ENCODE measurements at places on chromosomes 7 and 10.

DNA sequence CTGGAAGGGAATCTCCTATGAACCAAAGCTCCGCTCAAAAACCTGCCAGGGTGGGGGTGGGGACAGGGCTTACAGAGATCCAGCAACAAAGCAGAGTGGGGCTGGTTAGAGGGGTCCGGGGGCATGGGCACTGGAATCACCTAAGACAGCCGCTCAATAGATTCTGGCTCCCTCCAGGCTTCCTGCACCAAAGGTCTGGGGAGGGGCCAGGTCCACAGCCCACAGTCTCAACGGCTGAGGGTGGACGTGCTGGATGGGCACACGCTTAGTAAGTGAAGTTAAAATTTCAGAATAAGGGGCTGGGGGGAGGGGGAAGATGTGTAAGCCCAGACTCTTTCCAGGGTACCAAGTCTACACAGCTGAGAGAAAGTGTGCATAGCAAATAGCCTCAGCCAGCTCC, 31.1 kb downstream of the PYROXD2 start:
- no peak for DNase-seq

GRCh38 chr7:8263048-8263447, 1.1 kb upstream of the ICA1 start:
- DNase-seq, result no peak

DNA sequence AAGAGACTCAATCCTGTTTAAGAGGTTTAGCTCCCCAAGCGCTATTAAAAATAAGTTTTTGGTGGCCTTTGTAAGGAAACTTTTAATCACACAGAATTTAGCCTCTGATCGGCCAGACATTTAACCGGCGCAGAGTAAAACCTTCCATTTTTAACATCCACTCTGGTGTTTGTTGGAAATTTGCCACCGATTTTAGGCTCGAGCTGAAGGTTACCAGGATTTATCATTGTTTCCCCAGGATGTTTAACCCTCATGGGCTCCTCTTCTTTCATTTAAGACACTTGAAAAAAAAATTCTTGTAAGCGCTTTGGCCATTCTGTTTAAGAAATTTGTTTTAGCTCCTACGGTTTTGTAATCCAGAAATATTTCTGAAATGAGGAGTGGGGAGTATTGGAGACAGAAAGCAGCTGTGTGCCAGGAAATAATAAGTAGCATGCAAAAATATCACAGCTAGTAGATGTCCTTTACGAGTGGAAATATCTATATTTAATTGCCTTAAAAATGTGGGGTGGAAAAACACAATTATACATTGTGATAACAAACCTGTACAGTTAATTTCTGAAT, 3.4 kb downstream of the NEUROD6 start:
- DNase-seq, result no peak

GRCh38 chr7:36969376-36969775, 245.1 kb upstream of the AOAH start:
- peak; percentile 49 for DNase-seq

DNA sequence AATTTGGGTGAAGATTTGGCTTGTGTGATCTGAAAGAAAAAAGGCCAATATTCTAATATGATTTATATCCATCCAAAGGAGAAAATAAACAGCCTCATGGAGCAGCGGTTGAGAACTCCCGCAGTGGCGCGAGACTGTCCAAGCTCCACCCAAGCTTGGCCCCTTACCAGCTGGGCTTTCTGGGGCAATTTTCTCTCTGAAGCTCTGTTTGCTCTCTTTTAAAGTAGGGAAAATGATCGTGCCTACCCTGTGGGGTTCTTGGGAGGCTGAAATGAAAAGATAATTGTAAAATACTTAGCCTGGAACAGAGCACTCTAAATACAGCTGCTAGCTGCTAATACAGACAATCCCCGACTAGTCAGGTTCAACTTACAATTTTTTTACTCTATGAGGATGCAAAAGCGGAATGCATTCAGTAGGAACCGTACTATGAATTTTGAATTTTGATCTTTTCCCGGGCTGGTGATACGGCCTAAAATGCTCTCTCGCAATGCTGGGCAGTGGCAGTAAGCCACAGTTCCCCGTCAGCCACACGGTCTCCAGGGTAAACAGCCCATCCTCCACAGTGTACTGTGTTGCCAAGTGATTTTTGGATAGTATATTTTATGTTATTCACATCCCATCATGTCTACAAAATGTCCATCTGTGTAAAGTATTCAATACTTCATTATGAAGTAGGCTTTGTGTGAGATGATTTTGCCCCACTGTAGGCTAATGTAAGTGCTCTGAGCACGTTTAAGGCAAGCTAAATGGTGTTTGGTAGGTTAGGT, 137.7 kb downstream of the CHN2 start:
- DNase-seq, result no peak

- no peak for DNase-seq
Observed at GRCh38 chr10:86813101-86813500, 56.7 kb downstream of the BMPR1A start.

GRCh38 chr7:73919694-73920375, 58.9 kb downstream of the TMEM270 start:
- no peak for DNase-seq

DNA sequence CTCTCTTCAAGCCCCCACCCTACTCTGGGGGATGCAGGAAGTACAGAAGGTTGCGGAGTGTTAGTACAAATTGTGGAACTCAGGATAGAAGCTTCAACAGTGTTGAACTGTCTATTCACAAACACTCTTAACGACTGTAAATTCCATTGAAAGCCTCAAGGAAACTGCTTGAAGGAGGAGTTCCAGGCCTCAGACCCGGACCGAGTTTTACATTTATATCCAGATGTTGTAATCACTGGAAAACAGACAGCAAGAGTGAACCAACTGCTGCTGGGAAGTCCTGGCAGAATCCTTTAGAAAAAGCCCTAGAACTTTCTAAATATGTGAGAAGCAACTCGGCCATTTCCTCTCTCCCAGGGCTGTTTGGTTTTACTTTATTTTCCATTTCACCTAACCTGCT, 84.1 kb upstream of the LRRC18 start:
- DNase-seq, result no peak

DNA sequence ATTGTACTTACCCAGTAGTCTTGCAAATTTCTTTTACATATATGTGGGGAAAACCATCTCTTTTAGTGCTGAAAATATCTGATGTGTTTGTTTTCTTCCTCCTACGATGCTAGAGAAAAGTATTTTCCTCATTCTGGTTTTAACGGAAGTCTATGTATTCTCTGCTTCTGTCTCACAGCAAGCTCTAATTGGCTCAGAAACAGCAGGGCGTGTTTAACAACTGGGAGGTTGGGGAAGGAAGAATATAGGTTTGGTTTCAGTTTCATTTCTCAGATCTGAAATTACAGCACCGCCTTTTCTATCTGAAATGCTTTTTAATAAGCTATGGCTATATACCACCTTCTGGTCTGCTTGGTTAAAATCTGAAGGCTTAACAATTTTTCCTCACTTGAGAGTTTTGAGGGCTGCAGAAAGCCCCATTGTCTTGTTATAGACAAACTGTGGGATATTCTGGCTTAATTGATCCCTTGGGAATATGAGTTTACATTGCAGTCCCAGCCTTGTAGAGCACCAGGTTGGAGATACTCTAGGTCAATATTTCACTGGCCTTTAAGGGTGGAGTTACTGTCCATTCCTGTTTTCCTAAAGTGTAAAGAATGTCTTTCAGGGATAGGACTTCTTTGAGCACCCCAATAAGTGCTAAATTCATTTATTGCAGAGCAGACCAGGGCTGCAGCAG, at the start of gene SAMD9:
TSS of gene SAMD9 (minus strand) at position 128 of the 679 bp plus-strand sequence. CDS start 11,882 bp downstream, outside the sequence.
- peak; percentile 86 for DNase-seq

DNA sequence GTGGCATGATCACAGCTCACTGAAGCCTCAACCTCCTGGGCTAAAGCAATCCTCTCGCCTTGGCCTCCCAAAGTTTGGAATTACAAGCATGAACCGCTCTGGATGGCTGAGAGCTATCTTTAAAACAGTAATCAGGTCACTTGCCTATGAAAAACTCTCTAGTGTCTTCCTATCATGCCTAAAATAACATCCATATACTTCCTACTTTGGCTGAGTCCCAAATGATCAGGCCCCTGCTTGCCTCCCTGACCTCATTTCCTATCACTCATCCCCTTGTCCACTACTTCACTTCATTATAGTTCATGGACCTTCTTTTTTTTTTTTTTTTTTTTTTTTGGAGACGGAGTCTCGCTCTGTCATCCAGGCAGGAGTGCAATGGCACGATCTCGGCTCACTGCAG, 28.0 kb downstream of the SEPTIN7 start:
- DNase-seq, result no peak

- no peak for DNase-seq
Observed at GRCh38 chr10:31683682-31684081, 244.9 kb downstream of the ARHGAP12 start.

GRCh38 chr10:88534072-88534665, 48.9 kb downstream of the RNLS start:
- no peak for DNase-seq

GRCh38 chr7:158676906-158677305, 27.7 kb downstream of the NCAPG2 start:
- DNase-seq, result no peak

- no peak for DNase-seq
Observed at GRCh38 chr7:50202052-50202555, 102.4 kb upstream of the IKZF1 start.

- DNase-seq, result no peak
Observed at GRCh38 chr10:100895346-100895745, 17.4 kb upstream of the SLF2 start.

GRCh38 chr10:112979927-112980326, 29.9 kb downstream of the TCF7L2 start:
- DNase-seq, result no peak

DNA sequence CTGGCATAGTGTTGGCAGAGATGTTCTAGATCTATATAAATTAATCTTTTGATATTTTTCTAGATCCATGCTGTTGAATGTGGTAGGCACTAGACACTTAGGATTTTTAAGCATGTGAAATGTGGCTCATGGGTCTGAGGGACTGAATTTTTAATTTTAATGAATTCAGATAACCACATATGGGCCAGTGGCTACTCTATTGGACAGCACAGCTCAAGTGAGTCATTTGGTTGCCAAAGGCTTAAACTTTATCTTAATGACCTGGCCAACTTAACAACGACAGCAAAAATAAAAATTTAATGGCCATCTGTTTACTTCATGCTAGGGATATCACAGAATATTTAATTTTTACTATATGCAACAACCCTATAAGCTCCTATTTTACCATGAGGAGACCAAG, 61.4 kb downstream of the CDK14 start:
- no peak for DNase-seq

GRCh38 chr10:69409176-69409495, 7.6 kb downstream of the TACR2 start:
- no peak for DNase-seq
